ENCODE measurements at places on chromosomes 4 and X.

DNA sequence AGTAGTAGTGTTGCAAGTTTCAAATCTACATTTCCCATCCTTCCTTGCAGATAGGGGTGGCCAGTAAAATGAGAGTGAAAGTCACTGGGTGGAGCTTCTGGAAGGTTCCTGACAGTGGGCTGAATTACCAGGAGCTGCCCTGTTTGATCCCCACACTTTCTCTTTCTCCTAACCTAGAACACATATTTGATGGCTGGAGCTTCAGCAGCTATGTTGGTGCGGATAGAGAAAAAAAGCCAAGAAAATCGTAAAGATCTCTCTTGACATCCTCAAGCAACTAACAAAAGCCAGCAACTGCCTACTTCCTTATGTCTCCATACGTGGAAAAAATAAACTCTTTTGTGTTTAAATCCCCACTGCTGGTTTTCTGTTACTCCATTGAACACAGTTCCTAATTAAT lies 32.2 kb downstream of the ZNF275 start:
- DNase-seq = no peak

GRCh38 chr4:4426511-4427120 lies 39.7 kb downstream of the NSG1 start:
- no peak for DNase-seq

- no peak for DNase-seq
Measured at GRCh38 chr4:188023682-188024081, 28.1 kb downstream of the ZFP42 start.

DNA sequence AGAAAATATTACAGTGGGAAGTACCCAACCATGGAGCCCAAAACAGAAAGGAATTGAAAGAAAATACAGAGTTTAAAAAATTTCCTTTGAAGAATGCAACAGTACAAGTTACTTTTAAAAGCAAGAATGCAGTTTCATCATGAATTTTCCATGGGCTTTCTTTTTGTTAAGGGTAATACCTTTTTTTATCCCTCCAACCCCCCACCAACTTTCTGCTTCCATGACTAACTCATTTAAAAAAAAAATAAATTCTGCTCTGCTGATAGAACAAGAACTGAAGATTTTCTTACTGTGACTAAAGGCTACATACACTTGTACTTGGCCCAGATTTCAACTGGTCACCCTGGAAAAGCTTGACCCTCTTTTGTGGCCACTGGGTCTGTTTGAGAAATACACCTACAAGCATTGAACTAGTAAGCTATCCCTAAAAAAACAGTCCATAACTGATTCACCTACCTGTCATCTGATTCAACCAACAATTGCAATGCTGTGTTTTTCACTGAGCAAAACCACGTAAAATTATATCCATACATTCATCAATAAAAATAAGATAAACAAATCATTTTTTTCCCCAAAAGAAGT lies 214.2 kb downstream of the NSUN7 start:
- DNase-seq = no peak

- DNase-seq = no peak
Measured at GRCh38 chr4:789571-790465, 36.1 kb downstream of the CPLX1 start.

DNA sequence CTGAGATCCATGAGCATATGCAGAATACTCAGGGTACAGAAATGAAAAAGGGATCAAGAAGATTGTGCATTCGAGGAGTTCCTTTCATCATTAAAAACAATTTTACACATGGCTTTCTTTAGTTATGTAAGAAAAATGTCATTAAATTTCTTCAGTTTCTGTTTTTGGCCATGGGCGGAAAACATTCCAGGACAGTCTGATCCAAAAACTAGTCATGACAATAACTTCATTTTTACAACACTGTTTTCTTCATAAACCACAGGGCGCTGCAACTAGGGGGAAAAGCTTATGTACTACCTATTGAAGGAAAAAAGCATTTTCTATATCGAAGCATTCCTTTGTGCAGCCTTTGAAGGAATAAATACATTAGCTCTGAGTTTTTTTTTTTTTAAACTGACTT lies 28.2 kb downstream of the IL13RA1 start:
- no peak for DNase-seq

GRCh38 chrX:100447655-100448397 lies 37.8 kb upstream of the PCDH19 start:
- DNase-seq = no peak

DNA sequence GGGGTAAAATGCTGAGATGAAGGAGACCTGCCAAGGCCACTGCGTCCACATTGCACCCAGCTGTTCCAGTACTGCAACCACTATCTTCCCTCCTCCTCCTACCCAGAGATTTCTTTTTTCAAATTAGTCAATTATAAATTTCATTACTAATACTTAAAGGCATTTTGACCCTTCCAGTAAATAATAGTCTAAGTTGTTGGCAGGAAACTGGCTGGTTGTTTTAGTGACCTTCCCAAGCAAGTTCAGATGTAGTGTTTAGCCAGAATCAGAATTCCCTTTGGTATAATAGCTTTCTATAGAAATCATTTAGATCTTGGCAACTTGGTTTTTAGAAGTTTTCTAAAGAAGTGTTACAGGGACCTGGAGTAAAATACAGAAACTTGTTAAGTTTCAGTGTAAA lies 66.0 kb downstream of the AASDH start:
- no peak for DNase-seq

DNA sequence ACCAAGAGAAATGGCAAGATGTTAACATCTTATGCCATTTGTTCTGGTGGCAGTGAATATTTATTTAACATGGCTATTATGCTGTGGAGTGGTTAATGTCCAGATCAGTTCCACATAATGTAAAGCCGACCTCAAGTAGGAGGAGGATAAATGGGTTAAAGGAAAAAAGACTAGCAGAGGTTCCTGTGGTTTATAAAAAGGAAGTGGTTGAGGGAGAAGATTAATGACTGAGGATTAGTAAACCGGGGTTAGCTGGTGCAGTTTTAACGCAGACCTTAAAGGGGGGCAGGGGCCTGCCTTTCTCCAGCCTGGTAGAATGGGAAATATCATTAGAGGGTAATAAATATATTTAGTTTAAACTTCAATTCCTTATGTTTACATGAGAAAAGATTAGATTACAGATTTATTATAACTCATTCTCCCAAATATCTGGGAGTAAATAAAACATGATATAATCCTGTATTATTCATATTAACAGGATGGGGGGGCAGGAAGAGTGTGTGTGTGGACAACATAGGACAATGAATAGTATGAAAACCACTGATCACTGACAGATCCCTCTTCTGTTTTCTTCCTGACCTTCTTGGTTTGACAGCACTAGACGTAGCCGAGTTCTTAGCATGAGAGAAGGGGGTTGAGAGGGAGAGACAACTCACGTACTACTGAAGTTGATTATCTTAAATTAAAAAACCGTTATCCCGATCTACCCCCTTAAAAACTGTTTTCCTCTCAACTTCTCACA lies 124.1 kb upstream of the LIMCH1 start:
- DNase-seq = no peak

Data from stimulated activated CD4-positive, alpha-beta T cell treated with anti-CD3 and anti-CD28 coated beads, TNF-alpha, amount 100 ng/mL, for 24 hours (primary cell).